Left ventricle myocardium superior (tissue), 1 donor: ENCODE measurements at places on chromosomes 2 and 18.

GRCh38 chr18:41630232-41630886, 324.7 kb upstream of the PIK3C3 start:
- no peak for DNase-seq

- DNase-seq = no peak
These were observed 65.6 kb downstream of the SH3BP4 start for GRCh38 chr2:235017441-235017840.

DNA sequence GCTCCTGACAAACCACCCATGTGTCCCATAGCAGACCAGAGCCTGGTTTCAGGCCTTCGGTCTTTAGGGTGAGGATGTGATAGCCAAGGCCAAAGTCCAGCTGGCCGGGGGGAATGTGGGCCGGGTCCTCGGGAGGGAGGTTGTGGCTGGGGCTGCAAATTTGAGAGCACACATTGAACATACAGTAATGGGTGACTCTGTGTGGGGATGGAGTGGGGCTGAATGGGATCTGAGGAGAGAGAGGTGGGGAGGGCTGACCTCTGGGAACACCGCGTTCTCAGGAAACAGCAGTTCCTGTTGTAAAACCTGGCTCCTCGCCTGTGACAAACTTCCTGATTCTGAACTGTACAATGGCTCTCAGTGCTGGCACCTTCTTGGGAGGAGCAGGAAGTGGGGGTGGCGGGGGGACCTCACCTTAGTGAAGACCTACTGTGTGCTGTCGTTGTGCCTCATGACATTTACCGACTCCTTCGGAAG, 48.8 kb downstream of the MCFD2 start:
- peak; percentile 53 for DNase-seq

- DNase-seq = no peak
These were observed 19.8 kb upstream of the DDX18 start for GRCh38 chr2:117794668-117795067.

GRCh38 chr2:191569025-191569424, 108.9 kb upstream of the NABP1 start:
- DNase-seq = no peak

- peak; percentile 27 for DNase-seq
These were observed 3.7 kb downstream of the RTP5 start for GRCh38 chr2:241873081-241873802.

GRCh38 chr18:6021306-6022073, 126.2 kb upstream of the TMEM200C start:
- DNase-seq = no peak

- DNase-seq = no peak
These were observed 106.0 kb downstream of the DTNB start for GRCh38 chr2:25567406-25567805.

- DNase-seq = no peak
These were observed 744.9 kb downstream of the ERBB4 start for GRCh38 chr2:211793690-211794089.

DNA sequence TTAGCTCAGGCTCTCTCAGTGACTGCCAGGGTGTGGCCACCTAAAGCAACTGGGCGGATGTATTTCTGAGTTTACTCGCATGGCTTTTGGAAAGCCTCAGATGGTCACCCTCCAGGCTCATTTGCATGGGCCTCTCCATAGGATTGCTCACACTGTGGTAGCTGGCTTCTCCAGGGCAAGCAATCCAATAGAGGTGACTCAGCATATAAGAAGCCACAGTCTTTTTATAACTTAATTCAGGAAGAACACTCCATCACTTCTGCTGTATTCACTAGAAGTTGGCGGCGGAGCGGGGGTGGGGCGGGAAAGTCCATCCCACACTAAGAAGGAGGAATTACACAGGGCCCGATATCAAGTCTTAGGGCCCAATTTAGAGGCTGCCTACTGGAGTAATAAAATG, 3.6 kb upstream of the DOK6 start:
- DNase-seq = no peak

GRCh38 chr2:62382122-62382521, 123.9 kb downstream of the TMEM17 start:
- DNase-seq = no peak

DNA sequence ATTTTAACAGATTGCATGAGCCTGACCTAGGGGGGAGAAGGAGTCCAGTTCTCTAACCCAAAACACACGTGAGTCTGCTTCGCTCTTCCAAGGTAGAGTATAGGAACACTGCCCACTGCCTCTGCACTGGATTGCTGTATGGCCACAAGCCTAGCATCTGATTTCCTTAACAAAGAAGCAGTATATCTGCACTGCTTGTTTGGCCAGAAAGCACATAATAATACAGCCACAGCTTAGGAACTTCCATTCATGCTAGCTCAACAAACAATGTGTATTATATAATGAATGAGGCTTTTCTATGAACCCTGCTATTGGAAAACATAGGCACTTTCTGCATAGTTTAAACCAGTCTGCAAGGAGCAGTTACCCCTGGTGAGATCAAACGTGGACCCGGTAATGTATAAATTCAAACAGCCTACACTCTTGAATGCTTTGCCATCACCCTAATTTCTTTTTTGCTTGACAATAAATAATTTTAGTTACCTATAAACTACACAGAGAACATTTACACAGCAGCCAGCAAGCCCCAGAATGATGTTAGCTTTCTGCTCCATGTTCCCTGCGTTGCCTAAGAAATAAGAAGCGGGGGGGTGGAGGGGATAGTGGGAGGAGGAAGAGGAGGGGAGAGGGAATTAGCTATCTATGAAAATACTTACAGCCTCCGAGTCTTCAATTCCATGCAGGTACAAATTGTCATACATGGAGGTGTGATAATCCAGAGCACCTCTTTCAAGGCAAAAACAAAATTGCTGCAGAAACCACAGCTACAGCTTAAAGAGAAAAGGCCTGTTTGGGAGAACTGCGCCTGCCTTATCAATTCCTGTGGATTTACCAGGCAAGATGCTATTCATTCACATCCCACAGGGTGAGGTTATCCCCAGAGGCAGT, 125.6 kb downstream of the CACNB4 start:
- DNase-seq = no peak

DNA sequence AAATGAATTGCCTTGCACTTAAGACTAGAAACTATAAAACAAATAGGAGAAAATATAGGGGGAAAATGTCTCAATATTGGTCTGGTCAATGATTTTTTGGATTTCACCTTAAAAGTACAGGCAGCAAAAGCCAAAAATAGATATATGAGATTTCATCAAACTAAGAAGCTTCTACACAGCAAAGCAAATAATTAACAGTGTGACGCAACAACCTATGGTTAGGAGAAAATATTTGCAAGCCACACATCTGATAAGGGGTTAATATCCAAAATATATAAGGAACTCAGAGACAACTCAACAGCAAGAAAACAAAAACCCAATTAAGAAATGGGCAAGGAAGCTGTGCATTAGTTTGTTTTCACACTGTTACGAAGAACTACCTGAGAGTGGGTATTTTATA, 89.1 kb downstream of the MAIP1 start:
- no peak for DNase-seq

DNA sequence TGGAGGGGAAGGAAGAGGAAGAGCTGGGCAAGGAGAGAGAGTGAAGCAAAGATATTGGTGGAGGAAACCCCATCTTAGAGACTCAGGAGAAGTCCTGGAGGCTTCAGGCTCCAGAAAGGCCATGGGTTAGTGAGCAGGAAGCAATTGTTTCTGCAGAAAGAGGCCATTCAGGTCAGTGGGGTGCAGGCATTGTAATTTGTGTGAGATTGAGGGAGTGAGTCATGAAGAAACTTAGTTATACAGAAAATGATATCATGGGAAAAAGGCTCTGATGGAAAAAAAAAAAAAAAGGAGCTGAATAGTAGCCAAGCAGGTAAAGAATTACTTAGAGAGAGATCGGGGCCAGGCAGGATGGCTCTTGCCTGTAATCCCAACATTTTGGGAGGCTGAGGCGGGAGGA, 4.0 kb downstream of the EMILIN2 start:
- DNase-seq = no peak

- peak; percentile 28 for DNase-seq
These were observed 20.4 kb upstream of the PAPOLG start for GRCh38 chr2:60735496-60736250.

DNA sequence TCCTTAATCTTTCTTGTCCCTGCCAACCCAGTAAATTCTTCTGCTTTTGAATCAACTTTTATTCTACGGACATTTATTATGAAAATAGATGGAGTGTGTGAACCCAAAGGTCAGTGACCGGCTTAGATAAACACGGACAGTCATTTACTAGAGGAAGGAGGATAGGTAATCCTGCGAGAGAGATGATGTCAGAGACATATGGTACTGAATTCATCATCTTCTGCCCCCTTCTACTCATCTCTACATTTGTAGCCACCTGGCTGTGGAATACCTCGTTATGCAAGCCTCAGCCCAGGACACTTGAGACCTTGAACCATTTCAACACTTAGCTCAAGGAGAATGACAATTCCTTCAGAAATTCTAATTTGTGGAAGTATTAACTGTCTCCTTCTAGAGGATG, 443.6 kb downstream of the TDRD15 start:
- no peak for DNase-seq

DNA sequence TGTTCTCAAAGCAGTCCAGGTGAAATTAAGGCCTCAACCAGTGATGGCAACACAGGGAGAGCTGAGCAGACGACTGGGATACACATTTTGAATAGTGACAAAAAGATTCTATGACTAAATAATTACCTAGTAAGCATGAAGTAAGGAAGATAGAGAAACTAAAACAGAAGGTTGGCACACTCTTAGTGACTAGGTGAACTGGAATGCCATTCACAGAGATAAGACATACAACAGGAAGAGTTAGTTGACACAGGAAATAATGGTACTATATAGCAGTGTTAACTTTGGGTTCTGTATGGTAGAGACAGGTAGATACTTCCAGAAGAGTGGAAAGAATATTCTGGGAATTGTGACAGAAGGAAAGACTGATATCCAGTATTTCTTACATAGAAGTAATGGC, 181.8 kb upstream of the NT5C1B start:
- DNase-seq = no peak

DNA sequence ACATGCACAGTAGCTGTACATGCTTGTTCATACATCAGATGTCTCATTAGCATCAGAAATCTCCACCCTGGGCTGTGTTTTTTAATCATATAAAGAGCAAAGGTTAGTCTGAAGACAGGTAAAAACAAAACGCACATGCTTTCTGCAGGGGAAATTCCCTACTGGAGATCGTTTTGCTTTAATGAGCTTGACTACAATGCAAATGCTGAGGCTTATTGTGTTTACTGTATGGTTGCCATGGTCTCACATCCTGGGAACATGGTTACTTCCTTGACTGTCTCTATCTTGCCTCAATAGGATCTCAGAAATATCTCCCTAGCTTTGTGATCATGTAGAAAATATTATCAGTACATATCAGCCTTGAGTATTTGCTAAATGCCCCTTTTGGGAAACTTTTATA, 336.5 kb upstream of the TFPI start:
- DNase-seq = no peak

GRCh38 chr18:41587976-41588375, 367.1 kb upstream of the PIK3C3 start:
- no peak for DNase-seq

- no peak for DNase-seq
These were observed 11.7 kb upstream of the NCL start for GRCh38 chr2:231475965-231476364.

DNA sequence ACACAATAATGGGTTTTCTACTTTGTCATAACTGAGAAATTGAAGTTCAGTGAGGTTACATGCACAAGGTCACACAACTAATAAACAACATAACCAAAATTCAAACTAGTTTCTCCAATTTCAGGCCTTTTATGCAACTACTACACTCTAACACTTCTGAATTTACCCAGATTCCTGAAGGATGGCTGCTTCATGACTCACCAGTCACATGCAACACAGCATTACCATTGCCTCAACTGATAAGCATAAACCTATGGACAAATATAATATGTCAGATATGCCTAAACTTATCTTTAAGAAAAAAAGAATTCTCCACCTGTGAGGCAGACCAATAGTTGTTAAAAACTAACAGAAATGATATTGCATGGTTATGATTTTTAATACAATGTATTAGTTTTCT, 586.5 kb upstream of the SLC8A1 start:
- no peak for DNase-seq

- no peak for DNase-seq
These were observed 107.2 kb upstream of the UGP2 start for GRCh38 chr2:63734510-63734909.

GRCh38 chr2:18268400-18268799, 292.1 kb downstream of the RDH14 start:
- DNase-seq = no peak

GRCh38 chr2:63977904-63978303, 41.3 kb downstream of the VPS54 start:
- DNase-seq = no peak
